H9 (cell line): ENCODE measurements at places on chromosomes 5 and 9.

GRCh38 chr9:89638893-89639292 lies 34.1 kb downstream of the GADD45G start:
- no peak for DNase-seq

- DNase-seq = no peak
Measured at GRCh38 chr9:88092797-88093331, 45.4 kb downstream of the SPATA31C2 start.

DNA sequence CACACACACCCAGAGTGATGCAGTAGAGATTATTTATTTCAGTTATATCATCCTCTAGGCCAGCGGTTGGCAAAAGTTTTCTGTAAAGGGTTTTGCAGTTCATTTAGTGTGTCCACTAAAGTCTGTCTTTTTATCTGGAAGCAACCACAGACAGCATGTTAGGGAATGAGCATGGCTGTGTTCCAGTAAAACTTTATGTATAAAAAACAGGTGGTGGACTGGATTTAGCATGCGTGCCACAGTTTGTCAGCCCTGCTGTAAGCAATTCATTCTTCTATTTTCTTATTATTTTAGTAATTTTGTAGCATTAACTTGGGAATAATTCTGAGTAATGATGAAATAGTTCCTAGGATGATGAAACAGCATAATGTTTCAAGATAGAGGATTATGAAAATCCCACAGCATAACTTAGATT lies 51.7 kb downstream of the CCNH start:
- DNase-seq = no peak

- no peak for DNase-seq
Measured at GRCh38 chr9:70549926-70550325, 135.5 kb upstream of the KLF9 start.

DNA sequence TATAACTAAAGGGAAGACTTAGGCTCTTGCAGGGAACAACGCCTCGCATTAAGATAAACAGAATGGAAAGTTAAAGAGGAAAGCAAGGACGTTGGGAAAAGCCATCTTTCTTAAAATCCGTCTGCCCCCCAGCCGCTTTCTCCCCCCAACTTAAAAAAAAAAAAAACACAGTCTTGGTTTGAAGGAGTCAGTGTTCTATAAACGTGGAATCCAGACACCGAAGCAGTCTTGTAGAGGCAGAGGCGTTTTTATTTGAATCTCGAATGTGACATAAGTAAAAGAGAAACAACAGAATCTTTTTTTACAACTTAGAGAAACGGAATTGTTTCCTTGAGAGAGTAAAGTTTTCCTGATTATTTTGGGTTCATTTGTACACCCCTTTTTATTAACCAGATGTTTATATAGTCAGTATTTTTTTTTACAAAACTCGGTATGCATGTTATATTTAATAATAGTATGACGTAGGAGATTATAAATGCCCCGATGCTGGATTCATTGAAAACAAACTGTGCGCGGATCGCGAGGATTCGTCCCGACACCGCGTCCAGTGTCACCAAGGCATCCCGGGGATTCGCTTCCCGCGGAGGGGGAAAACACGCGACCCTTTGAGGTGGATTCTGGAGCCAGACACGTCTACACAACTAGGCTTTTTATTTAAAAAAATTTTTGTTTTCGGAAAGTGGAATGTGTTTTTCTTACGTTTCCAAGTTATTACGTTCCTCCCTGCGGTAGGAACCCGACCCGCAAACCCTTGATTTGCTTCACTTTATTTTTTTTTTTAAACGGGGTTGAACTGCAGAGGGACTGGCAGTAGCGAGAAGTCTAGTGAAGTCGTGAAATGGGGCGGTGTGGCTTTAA lies 6.7 kb downstream of the PTCH1 start:
- DNase-seq = no peak

- no peak for DNase-seq
Measured at GRCh38 chr5:816176-816575, 31.6 kb upstream of the ZDHHC11B start.

DNA sequence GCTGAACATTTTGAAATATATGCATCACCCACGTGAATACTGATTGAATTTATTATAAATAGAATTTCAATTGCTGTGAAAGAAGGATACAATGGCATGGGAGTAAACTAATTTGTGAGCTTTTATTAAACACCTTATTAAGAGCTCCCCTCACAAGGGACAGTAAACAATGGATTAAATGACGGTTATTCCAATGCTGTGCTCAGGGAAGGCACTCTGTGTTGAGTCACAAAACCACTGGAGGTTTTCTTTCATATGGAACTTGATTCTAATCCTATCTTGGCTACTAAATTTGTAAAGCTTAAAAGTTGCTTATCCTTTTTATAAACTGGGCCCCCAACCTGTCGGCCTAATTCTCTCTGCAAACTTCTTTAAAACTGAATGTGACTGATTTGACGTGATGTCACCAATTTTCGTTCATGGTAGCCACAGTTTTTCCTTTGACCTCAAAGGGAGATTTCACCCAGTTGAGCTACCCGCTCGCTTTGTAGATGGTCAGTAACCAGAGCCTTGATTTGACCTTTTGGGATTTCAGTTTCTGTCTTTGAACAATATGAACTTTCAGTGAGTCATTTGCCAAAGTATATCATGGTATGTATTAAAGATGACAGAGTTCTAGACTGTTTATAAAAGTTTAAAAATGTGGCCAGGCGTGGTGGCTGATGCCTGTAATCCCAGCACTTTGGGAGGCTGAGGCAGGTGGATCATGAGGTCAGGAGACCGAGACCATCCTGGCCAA lies 61.3 kb upstream of the PIK3R1 start:
- DNase-seq = no peak
